ENCODE measurements at places on chromosomes 12 and 14. TPM values are rescaled to one million over a fixed set of nuclear protein-coding genes. Genes with fewer than 3 reads are reported as not detected.

The GPR84 gene
- not detected for total RNA-seq

- no peak for DNase-seq
Measured at GRCh38 chr14:75619548-75619947, 41.1 kb downstream of the ERG28 start.

The ZNF891 gene
- 0.50 TPM for total RNA-seq

DNA sequence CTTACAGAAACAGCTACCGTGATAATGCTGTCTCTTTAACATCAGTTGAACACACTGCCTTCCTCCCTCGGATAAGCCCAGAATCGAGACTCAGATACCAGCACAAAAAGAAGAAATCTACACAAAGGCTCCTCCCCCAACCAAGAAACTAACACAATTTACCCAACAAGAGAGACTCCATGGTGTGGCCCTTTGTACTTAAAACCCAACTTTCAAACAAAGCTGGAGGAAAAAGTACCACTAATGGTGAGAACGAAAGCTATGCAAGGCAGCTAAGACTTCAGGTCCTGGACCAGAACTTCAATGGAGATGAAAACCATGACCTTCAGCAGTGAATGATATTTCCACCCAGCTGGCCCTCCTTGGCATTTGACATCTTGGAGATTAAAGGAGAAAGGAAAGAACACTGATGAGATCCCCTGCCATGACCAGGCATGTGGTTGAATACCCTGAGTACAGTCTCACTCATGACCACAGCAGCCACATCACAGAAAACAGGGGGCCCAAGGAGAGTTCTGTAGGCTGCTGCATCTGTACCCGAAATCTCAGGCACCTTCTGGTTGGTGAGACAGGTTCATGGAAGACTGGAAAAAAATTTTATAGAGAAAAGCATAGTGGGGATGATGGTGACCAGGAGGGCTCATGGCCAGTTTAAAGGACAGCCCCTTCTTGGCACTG, 36.7 kb downstream of the RBM19 start:
- no peak for DNase-seq

GRCh38 chr12:12715128-12715458, 2.1 kb upstream of the CDKN1B start:
- no peak for DNase-seq

The TAMALIN gene
- 0.05 TPM for total RNA-seq

DNA sequence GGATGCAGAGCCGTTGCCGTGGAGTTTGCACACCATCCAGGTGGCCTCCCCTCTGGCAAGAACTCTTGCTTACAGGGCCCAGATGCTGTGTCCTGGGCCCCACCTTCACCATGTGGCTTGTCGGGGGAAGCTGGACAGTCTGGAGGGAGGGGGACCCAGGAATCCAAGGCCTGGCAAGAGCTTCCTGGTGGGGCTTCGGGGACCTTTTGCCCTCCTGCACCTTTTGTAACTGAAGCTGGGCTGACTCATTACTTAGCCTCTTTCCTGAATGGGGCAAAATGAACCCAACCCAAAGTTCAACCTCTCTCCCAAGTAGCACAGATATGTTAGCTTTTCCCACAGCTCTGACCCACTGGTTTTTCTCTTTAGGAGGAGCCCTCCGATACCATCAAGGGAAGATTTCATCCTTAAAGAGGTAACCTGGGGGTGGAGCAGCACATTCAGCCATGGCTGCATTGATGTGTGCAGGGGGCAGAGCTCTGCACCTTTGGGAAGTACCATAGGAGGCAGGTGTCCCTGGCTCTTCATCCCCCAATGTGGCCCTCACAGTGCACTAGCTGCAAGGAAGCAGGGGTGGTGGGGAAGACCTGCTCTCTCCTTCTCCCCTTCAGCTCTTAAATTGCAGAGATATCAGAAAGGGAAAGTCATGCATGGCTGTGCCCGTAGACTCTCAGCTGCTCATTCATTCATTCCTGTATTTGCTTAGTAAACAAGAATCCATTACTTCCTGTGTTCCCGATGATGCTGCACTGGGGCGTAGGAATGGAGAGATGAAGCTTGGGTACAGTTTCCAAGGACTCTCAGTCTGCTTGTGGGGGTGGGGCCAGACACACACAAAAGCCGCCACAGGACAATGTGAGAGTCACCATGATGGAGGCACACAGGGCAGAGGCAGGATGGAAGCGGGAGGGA, 13.0 kb downstream of the MVK start:
- DNase-seq: no peak

DNA sequence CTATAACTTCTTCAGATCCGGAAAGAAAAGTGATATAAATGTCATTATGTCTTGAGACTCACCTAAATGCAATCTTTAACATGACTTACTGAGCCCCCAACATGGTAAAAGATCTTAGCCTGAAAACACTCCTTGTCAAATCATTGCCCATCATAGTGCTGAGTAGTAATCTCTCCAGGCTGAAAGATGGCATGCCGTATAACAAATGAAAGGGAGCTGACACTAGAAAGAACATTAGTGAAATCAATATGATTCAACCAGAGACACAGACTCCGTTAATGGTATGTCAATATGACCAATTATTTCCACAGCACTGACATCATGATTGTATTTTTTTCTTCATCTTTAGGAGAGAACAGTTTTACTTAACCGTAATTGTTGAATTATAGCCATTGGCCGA, 54.4 kb downstream of the BICD1 start:
- no peak for DNase-seq

GRCh38 chr14:21449899-21450216, 6.1 kb downstream of the CHD8 start:
- no peak for DNase-seq

DNA sequence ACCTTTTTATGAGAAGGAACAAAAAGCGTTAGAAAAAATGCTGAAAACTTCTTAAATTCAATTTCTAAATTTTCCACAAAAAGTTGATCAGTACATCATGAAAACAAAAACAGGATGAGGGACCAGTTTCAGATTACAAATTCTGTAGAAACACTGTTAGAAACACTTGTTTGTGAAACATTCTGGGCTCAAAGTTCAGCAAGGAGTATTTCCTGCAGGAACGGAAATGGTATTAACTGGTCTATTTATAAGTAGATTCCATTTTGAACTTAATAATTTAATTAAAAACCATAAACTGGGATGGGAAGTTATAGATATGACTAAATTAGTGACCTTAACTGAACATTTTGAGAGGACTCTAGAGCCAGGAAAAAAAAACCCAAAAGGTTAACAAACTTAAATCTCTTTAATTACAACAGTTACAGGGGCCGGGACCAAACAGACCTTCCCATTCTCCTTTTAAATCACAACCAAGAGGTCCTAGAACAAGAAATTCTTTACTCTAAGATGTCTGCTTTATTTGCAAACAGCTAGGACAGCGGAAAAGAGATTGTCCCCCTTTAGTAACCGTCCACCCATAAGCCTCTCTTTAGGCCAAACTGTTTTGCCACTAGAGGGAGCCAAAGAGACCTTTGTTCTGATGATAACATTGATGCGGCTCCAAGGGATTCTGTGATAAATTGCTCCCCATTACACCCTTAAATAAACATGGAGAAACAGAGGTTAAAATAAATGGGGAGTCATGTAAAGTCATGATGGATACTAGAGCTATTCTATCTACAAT, 69.0 kb upstream of the RERGL start:
- DNase-seq: peak; percentile 78

DNA sequence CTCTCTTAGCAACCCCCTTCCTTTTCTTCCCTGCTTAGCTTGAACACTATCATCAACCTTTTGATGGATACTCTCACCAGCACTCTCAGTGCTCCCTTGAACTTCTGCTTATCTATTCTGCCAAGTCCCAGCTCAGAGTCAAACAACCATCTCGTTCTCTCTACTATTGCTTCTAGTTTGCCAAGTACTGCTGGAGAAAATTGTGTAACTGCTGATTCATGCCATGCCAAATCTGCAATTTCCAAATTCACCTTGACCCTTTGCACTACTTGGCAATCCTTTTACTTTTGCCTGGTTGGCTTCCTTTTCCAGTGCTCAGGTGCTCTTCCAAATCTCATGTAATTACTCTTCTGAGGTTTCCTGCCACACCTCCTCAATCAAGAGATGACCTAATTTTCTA, 2.8 kb upstream of the CCDC196 start:
- DNase-seq: no peak

DNA sequence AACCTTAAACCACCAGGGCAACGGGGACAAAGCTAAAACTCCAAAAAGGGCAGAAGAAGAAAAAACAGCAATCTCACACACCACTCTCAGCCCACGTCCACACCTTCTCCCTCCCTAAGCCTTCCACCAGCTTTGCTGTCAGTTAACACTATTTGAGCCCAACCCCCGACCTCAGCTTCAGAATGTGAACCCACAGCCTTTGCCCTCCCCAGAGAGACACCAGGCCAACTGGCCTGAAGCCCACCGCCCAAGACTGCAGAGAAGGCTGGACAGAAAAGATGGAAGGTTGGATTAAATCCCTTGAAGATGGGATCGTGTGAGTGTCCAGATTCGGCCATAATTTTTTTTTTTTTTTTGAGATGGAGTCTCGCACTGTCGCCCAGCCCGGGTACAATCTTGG, 22.4 kb downstream of the IRF2BPL start:
- DNase-seq: no peak

DNA sequence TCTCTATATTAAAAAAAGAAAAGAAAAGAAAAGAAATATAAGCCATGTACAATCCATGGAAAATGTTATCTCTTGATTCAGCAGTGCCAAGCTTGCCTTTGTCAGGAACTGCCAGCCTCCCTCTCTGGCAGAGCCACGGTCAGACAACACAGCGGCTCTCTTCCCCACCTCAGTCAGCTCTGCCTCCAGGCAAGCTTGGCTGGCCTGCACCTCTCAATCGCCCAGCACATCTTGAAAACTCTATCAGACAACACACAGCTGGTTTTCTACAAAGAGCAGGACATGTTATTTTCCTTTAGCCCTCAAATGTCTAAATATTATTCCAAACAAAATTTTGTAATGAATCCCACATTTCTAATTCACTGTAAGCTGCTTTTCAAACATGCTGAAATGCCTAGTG, 20.0 kb upstream of the GCH1 start:
- DNase-seq: no peak

DNA sequence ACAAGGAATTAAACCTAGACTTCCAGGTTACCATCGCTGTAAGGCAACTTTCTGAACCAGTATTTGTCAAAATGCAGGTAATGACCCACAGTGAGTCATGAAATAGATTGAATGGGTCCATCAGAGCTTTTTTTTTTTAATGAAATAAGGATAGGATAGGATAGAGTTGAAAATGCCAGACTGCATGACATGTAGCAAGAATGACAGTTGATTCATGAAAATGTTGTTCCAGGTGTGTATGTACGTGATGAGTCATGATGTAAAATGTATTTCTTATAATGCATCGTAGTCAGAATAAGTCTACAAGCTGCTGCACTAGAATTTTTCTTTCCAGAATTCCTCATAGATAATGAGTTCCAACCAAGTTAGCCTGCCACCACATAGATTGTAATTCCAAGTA, 184.4 kb upstream of the BCL2L14 start:
- DNase-seq: no peak

DNA sequence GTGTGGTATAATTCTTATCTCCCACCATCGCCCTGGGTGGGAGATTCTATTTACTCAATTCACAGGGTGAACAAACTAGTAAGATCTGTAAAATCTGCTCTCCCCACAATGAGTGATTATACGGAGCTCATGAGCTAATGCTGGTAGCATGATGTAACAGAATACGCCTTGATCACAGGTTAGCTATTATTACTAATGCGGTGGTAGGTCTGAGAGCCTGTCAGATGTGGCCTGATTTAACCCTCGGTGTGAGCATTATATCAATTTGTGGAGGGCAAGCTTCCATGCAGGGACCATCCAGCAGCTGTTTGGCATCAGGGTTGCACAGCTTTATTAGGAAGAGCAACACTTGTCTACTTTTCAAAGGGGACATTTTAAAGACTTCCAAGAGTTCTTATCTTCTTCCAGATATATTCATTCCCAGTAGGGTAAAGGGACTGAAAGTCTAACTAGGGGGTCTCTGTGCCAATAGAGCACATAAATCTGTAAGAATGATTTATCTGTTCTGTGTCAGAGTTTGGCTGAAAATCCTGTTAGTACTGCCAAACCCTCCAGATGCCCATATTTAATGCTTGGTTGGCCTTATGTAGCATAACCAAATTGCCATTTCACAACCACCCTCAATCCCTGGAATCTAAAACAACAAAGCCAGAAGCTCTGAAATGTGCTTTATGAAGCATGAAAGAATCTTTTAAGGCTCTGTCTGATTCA, 18.7 kb downstream of the TSHR start:
- DNase-seq: no peak

GRCh38 chr12:93608313-93608712, 35.8 kb downstream of the SOCS2 start:
- no peak for DNase-seq

DNA sequence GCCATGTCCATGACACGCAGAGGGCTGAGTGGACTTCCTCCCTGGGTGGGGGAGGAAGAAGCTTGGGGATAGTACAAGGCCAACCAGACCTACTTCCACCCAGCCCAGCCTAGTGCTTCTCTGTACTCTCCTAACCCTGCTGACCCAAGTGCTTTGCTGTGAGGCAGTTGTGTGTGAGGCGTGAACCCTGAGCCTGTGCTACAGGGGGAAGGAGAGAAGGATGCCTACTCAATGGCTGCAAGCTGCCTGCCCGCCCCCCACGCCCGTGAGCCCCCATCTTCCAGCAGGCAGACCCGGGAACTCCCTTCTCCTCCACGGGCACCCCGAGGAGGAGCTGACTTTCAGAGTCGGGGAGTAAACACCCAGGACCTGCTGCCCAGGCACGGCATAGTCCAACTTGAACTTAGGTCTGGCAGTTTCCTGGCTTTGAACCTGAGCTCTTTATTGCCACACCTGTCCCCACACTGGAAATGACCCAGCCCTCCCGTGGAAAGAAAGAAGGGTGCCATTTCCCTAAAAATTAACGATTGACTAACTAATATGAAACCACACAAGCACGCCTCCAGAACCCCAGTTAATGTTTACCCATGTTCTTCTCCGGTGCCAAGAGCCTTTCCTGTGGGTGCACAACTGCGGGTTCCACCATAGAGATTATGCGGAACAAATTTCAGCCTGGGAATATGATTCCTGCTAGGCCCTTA, 10.8 kb downstream of the ALDH2 start:
- peak; percentile 80 for DNase-seq

- no peak for DNase-seq
Measured at GRCh38 chr12:6699989-6700645, 498 bp downstream of the PIANP start.

GRCh38 chr14:96277890-96278289, 21.9 kb downstream of the BDKRB1 start:
- DNase-seq: no peak

GRCh38 chr12:115872919-115873357, 404.6 kb downstream of the MED13L start:
- peak; percentile 99 for DNase-seq

DNA sequence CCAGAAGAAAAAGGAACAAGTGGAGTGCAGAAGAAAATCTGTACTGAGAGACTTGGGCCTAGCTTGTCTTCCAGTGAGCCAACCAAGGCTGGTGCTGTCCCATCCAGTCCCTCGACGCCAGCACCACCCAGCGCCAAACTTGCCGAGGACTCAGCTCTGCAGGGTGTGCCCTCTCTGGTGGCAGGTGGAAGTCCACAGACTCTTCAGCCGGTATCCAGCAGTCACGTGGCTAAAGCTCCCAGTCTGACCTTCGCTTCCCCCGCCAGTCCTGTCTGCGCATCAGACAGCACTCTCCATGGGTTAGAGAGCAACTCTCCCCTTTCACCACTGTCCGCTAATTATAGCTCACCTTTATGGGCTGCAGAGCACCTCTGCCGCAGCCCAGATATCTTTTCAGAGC, 15.6 kb downstream of the CIPC start:
- no peak for DNase-seq

- DNase-seq: no peak
Measured at GRCh38 chr12:16225692-16226091, 51.8 kb downstream of the SLC15A5 start.

Data from HT-29 (cell line).